B cell (primary cell): ENCODE measurements at places on chromosomes 7 and 10.

DNA sequence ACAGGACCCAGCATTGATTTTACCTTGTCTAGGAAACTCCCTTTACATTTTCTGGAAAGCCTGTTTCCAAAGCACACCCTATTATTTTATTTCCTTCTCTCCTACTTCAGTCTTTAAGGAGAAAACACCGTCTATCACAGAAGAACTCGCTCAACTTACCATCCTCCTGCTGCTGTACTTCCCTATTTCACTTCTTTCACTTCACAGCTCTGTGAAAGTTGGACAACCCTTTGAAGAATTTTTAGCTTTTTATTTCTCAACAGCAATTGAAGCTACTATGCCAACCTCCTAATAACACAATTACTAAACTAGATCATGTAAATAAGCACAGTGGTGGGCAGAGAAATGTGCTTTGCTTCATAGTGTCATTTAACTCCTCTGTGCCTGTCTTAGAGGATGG, 166.5 kb downstream of the TFEC start:
- H3K27ac ChIP-seq: no peak overlapping the region
- no peak overlapping the region for H3K4me3 ChIP-seq
- H3K4me1 ChIP-seq: no peaks in the 10 kb centered on the region
- no peaks in the 10 kb centered on the region for H3K27me3 ChIP-seq
- DNase-seq: no peak

DNA sequence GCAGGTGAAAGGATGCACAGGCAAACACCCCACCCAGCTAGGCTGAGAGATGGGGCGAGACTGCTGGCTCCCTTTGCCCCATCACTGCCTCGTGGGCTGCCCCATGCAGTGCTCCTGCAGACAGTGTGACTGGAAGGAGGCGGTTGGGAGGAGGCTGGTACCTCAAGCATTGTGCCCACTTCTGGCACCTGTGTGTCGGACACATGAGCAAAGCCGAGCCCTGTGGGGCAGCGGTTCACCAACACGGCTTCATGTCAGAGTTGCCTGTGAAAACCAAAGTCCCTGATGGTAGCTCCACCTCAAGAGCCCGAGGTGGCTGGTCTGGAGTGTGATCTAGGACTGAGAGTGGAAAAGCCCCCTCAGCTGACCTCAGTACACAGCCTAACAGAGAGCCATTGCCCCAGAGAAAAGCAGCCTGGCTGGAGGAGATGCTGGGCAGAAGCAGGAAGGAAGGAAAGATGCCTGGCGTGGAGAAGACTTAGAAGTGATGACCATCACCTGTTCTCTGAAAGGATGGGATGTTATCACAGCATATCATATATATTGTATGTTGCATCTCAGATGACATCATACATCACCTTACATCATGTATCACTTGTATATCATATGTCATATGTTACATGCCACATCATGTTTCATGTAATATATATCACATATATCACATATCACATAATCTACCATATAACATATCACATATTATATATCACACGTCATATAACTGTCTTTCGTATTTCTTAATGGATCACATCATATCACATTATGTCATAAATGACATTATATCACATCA, 75.6 kb downstream of the ADCY1 start:
- no peaks in the 10 kb centered on the region for H3K36me3 ChIP-seq
- H3K4me1 ChIP-seq: no peaks in the 10 kb centered on the region
- peaks cover 4% of the 10 kb centered on the region for H3K27me3 ChIP-seq

DNA sequence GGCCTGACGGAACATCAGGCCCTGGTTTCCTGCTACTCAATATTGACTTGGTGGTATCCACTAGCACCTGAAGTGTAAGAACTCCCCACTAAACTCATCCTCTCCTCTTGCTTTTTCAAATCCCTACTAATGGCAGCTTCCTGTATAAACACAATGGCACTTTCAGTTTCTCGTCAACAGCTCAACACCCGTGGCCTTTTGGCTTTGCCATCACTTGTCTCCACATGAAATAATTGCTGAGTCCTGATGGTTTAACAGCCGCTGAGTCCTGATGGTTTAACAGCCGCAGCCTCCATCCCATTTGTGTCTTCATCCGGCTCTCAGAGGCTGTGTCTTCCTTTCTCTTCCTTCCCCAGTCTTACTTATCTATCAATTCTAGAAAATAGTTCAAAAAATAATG, 261.4 kb upstream of the PITRM1 start:
- no peaks in the 10 kb centered on the region for H3K36me3 ChIP-seq
- no peak for DNase-seq
- peaks cover 6% of the 10 kb centered on the region for H3K4me1 ChIP-seq
- no peak overlapping the region for H3K27ac ChIP-seq
- no peak overlapping the region for H3K4me3 ChIP-seq
- no peaks in the 10 kb centered on the region for H3K27me3 ChIP-seq

DNA sequence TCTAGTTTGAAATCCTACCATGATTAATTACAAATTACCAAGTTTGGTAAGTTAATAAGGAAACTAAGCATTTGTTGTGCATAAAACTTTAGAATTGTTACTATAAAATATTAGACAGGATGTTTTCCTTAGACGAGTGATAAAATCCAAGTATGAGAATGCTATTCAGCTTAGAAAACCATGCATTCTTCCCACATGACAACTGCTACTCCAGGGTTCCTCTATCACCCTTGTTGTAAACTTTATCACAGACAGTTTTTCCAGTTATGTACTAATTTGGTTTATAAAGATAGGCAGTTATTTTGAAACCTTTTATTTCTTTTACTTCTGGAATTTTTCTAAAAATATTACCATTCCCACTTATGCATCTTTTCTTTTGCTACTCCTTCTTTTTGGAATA, 52.0 kb downstream of the SIRT1 start:
- H3K4me3 ChIP-seq: no peak overlapping the region
- no peaks in the 10 kb centered on the region for H3K36me3 ChIP-seq
- H3K27ac ChIP-seq: no peak overlapping the region
- no peaks in the 10 kb centered on the region for H3K4me1 ChIP-seq
- no peak for DNase-seq
